ENCODE measurements at places on chromosomes 5 and 9.

- DNase-seq: no peak
Measured at GRCh38 chr5:148963664-148964063, 99.2 kb downstream of the SH3TC2 start.

GRCh38 chr5:53882676-53883031 is 322.2 kb downstream of the NDUFS4 start:
- DNase-seq: no peak

DNA sequence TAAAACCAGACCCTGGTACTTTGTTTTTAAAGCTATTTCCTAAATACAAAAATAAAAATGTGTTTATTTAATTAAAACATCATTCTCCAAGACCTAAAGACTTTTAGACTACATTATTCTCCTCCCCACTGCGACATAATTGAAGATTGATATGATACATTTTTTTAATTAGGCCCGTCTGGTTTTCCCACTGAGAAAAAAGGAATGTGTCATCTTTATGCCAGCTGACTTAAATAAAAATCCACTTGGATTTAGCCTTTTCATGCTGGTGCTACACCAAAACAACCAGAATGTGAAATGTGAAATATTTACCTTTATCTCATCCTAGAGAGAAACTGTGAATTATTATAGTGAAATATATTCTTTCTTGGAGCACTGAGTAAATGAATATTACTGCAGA is 155.5 kb upstream of the PPP1R2B start:
- DNase-seq: no peak

- DNase-seq: no peak
Measured at GRCh38 chr5:139638090-139638735, 9.9 kb upstream of the CXXC5 start.

GRCh38 chr9:79116709-79117108 is 455.1 kb upstream of the TLE4 start:
- DNase-seq: no peak

DNA sequence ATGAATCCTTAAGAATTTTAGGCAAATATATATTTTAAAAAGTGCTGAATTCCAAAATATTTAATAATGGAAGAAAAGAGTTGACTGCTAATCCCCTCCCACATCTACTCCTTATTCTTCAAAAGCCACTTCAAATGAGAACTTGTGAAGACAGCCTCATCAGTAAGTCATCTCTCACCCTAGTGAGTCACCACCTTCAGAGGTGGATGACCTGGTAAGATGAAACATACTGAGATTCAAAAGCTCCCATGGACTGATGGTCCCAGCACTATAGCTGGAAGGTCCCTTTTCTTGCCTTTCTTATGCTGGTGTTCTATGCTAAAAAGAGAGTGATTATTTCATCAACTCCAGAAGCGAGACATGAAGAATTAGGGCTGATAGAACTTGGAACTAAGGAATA is 37.8 kb upstream of the SPDL1 start:
- no peak for DNase-seq

DNA sequence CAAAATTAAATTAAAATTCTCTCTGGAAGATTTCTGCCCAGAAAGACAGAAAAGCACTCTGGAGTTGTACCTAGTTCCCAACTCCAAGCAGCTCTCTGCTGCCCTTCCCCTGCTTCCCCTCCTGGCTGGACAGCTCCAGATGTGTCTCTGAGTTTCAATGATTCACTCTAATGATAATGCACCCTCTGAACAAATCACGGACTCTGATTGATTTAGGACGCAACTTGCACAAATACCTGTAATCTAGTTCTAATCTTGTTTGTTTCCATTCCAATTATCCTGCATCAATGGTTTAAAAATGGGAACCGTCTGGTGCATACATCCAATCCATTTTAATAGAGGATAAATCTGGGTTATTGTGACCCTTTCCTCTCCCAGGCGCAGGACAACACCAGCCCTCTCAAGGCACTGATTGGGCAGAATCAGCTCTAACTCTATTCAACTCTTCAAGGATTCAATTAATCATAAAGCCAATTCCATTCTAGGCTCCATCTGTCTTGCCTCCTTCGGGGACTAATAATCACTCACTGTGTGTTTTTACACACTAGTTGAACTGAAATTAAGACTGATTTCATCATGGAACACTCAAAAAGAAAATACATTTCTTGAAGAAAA is 111.2 kb upstream of the LRRTM2 start:
- no peak for DNase-seq

GRCh38 chr5:172010278-172010677 is 3.8 kb upstream of the FBXW11 start:
- no peak for DNase-seq

DNA sequence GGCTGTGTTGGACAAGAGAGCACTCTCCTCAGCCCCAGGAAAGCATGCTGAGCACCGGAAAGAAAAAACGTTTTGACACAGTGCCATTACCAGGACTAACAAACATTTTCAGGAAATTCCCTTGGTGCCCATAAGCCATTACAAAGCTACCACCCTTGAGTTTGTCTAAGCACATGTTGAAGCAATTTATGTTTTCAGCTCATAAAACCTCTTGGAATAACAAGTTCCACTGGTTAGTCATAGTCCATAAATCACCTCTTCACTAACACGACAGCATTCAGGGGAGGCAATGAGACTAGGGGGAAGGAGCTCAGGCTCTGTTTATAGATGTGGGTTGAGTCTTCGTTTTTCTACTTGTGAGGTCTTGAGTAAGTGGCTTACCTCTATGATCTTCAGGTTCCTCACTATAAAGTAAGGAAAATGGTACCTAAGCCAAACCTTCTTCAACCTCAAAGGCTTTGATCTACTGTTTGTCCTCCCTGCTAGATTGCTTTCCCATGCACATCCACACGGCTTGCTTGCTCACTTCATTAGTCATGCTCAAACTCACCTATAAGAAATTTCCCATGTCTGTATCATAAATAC is 65.4 kb downstream of the DRD1 start:
- no peak for DNase-seq

- DNase-seq: no peak
Measured at GRCh38 chr9:137955224-137955570, 77.6 kb downstream of the CACNA1B start.

- DNase-seq: no peak
Measured at GRCh38 chr5:110264661-110265060, 461.8 kb downstream of the TMEM232 start.

GRCh38 chr5:68086857-68087256 is 128.7 kb upstream of the PIK3R1 start:
- DNase-seq: no peak

DNA sequence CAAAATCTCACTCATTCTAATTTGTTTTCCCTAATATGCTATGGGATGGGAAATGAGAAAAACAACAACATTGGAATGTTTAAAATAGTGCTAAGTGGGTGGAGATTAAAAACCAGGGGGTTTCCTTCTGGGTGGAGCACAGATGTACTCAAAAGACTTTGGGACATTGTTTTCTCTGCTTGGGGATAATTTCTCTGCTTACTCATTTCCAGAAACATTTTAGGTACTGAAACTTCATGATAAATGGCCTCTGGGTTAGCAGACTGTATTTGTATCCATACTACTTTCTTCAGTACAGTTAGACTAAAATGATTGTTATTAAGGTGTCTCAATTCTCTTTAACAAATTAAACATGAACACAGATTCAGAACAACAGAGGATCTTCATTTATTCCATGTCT is 17.4 kb downstream of the ELOVL7 start:
- no peak for DNase-seq

DNA sequence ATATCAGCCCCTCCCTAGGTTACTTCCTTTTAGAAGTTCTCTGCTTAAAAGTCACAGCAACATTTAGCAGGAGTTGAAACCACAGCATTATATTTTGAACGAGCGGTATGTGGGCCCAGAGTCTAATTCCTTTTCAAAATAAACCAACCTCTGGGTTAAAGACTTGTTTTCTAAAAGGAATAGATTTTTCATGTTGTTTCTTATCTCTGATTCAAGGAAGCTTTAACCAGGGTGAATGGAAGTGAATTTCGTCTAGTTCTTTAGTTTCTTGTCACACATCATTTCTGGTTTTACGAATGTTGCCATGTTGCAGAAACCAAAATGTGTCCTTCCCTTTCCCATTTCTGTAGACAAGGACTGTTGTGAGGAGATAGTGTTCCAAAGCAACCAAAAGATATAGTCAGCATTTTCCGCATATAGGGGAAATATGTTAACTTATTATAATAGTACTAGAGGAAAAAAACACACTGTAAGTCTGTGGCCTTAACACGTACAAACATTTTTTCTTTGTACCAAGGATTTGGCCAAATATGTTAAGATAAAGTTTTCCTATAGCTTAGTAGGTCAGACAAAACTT is 142.4 kb downstream of the PCSK5 start:
- DNase-seq: no peak

DNA sequence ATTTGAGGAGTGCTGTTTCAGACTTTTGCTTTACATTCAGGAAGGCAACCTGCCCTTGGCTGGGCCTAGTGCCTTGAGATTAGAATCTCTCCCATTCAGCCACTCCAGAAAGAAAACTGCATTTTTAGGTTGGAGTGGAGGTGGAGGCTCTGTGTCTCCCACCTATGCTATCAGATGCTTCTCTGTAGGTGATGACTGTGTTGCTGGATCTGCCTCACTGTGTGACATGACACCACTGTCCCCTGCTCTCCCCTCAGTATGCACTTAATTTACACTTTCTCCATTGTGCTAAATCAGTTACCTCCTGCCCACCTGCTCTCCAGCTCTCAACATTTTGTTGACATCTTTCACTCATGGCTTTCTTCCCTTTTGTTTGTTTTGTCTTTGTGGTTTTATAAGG is 265.8 kb downstream of the TENT4A start:
- no peak for DNase-seq

- DNase-seq: no peak
Measured at GRCh38 chr5:107381189-107381856, 289.4 kb downstream of the EFNA5 start.

DNA sequence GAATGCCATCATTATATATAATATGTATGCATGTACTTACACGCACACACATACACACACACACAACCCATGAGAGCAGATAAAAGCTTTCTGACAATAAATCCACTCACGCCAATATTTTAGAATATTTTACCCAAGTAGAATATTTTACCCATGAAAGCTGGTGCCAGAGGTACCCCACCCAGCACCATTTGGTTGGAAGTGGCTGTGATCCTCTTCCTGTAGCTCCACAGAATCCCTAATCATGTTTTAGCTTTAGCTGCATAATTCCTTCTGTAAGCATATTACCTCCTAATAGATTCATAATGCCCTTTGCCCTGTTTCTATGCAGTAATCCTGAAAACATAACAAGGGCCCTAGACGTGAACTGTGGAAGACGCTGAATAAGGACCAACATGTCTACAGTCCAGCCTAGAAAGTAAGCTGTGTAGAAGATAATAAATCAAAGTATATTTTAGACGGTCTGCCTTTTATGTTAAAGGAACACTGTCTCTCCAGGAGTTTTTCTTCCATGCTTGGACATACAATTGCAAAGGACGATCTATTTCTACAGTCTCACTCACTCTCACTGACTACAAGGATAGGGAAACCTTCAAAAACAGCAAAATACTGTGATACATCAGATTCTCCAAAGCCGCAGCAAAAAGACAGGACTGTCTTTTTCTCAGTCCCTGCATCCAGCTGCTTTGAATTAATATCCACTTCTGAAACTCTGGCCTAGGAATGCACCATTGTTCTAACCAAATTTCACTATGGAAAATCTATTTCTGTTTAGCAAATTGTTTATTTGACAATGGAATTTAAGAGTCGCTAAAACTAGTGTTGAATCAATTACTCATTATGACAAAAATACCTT is 98.2 kb downstream of the USP20 start:
- DNase-seq: no peak

DNA sequence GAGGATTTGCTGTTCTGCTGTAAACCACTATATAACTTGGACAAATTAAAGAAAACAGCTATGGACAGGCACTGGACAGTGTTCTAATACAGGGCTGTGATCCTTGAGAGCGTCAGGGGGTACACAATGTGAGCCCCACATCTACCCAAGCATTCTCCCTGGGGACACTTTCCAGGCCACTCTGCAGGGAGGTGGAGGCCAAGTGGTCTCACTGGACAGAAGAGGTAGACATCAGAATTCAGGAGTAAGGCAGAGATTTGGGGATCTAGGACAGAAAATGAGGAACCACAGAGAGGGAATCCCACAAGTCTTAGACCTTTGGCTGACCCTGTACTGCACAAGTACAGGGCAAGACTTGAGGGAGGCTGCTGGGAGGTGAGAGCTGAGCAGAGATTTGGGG is 3.8 kb upstream of the IGFBPL1 start:
- DNase-seq: no peak

DNA sequence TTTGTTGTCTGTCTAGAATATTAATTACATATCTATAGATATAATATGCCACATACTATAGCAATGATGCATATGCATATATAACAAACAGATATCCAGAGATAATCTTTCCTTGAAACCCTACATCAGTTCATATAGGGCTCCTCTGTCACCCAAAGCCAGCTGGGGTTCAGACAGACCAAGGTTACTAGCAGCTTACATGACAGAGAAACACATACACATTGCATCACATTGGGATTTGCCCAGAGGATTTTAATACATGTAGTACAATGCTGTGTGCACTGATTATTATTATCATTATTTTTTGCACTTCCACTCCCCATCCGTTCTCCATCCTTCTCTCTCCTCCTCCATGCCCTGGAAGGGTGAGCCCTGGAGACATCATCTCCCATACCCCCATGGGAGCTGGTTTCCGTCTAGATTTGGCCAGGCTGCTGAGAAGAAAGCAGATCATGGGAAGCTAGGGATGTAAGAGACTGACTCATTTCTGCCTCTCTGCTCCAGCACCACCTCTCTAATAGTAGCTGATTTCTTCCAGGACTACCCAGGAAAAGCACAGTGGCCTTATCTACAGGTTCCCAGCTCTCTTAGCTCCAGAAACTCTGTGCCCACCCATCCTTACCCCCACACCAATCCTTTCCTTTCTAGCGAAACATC is 23.3 kb downstream of the FST start:
- no peak for DNase-seq

DNA sequence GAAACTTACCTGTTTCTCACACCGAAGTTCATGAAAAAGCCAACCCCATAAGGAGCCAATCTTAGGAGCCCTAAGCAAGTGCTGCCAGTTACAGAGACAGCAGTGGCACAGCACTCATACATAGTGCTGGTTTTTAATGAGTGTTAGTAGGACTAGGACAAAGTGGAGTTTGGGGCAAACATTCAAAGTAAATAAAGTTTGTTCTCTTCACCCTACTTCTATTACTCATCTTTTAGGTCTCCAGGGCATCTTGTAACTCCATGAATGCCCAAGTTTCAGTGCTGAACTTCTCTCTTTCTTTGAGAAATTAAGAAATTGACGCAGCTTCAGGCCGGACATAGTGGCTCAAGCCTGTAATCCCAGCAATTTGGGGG is 584.7 kb downstream of the EBF1 start:
- no peak for DNase-seq

GRCh38 chr9:137784046-137784445 is 93.5 kb upstream of the CACNA1B start:
- no peak for DNase-seq

GRCh38 chr5:74638970-74639806 is 1.3 kb downstream of the ENC1 start:
- no peak for DNase-seq

DNA sequence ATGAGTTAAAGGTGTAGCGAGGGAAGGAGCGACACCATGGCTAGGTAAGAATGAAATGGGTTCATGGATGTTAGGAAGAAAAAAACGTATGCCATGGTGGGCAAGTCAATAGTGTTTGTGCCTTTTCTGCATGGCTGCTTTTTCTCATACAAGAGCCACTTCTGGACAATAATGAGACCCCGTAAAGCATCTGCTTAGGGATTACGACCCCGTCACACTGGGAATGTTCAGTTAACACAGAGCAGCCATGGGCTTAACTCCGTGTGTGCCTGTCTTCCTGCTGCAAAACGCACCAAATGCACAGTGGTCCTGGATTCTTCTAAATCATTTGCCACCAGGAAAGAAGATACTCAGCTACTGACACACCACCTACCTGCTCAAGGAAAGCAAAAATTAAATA is 81.8 kb downstream of the NFIB start:
- DNase-seq: no peak

All from activated CD4-positive, CD25-positive, alpha-beta regulatory T cell treated with anti-CD3 and anti-CD28 coated beads, Interleukin-2, amount 50 U/mL, for 16 hours (primary cell).